ENCODE measurements at places on chromosomes 11 and 22. TPM values are rescaled to one million over a fixed set of nuclear protein-coding genes. Genes with fewer than 3 reads are reported as not detected.

- no peak overlapping the region for H3K27ac ChIP-seq
- no peaks in the 10 kb centered on the region for H3K36me3 ChIP-seq
- H3K4me1 ChIP-seq, result no peaks in the 10 kb centered on the region
- peaks cover 4% of the 10 kb centered on the region for H3K27me3 ChIP-seq
- no peak overlapping the region for H3K4me3 ChIP-seq
These were observed 217.5 kb upstream of the SORL1-AS1 start for GRCh38 chr11:121670266-121670665.

DNA sequence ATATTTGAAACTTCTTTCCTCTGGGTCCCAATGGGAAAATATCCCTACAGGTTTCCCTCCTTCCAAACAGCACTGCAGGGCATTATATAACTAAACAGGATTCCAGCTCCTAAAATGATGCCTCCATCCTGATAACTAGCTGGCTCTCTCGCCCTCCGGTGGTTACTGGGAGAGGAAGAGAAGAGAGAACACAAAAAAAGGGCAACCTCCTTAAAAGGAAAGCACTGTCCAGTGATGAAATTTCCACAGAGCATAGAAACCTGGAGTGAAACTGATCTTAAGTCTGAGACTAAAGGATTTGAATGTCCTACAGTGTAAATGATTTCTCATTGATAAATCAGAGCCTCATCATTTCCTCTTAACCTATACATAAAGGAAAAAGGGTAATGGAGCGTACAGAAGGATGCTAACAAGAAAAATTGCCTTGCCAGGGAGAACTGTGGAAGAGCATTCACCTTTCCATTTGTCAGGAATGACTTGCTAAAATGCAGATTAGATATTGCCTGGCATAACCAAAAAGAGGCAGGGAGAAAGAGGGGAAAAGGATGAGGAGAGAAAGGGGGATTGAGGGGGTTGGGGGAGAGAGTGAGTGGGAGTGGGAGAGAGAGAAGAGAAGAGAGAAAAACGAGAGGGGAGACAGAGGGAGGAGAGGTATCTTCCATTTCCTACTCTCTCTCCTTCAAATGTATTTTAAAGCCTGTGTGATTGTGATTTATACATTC lies 121.3 kb downstream of the APOL5 start:
- peaks cover 17% of the 10 kb centered on the region for H3K4me1 ChIP-seq
- no peak overlapping the region for H3K4me3 ChIP-seq
- peaks cover 33% of the 10 kb centered on the region for H3K27me3 ChIP-seq
- no peak for DNase-seq

DNA sequence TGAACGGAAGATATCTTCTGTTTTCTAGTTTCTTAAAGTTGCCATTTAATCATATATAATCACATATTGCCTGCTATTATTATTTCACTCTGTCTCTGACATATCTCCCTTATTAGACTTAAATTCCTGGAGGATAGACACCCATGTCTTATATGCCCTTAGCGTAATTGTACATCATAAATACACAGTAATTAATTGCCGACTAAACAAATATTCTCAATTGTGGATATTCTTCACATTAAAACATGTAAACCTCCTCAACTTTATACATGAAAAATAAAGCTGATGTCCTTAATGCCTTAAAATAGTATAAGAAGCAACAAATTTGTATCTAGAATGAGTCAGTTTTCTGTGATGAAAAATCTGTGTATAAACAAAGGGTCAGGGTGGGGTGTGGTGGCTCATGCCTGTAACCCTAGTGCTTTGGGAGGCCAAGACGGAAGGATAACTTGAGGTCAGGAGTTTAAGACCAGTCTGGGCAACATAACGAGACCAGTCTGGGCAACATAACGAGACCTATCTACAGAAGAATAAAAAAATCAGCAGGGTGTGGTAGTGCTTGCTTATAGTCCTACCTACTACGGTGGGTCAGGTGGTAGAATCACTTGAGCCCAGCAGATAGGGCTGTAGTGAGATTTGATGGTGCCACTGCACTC lies 6.1 kb downstream of the ZDHHC13 start:
- peaks cover 47% of the 10 kb centered on the region for H3K36me3 ChIP-seq
- peaks cover 44% of the 10 kb centered on the region for H3K4me1 ChIP-seq
- H3K4me3 ChIP-seq, result no peak overlapping the region
- no peak overlapping the region for H3K27ac ChIP-seq
- no peak for DNase-seq
- no peaks in the 10 kb centered on the region for H3K27me3 ChIP-seq

DNA sequence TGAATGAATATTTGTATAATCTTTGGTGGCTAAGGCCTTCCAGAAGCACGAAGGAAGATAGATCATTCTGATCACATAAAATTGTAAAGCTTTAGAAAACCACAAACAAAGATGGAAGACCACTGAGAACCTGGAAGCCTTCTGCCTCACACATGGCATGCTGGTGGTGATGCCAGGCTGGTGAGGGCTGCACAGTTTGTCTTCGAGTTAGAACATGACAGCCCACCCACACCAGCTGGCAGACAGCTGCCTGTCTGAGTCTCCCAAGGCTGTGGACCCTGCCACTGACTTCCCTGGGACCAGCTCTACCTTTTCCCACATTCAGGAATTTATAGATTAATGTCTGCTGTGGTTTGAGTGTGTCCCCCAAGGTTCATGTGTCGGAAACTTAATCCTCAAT lies 48.8 kb upstream of the B3GAT1 start:
- DNase-seq, result no peak
- H3K27ac ChIP-seq, result no peak overlapping the region
- peaks cover 12% of the 10 kb centered on the region for H3K27me3 ChIP-seq
- no peak overlapping the region for H3K4me3 ChIP-seq

The TST gene
- 6.9 TPM for total RNA-seq

The KCNE3 gene
- not detected for total RNA-seq

DNA sequence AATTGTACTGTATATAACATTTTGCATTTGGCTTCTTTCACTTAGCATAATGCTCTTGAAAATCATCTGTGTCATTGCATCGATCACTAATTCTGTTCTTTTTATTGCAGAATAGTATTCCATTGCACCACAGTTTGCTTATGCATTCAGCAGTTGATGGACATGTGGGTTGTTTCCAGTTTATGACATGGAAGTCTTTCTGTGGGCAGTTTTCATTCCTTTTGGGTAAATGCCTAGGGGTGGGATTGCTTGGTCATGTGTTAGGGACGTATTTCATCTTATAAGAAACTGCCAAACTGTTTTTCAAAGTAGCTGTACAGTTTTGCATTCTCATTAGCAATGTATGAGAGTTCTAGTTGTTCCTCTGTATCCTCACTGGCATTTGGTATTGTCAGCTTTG lies 127.0 kb downstream of the HIPK3 start:
- H3K36me3 ChIP-seq, result no peaks in the 10 kb centered on the region
- H3K4me3 ChIP-seq, result no peak overlapping the region
- H3K27ac ChIP-seq, result no peak overlapping the region
- H3K27me3 ChIP-seq, result peaks cover 2% of the 10 kb centered on the region

DNA sequence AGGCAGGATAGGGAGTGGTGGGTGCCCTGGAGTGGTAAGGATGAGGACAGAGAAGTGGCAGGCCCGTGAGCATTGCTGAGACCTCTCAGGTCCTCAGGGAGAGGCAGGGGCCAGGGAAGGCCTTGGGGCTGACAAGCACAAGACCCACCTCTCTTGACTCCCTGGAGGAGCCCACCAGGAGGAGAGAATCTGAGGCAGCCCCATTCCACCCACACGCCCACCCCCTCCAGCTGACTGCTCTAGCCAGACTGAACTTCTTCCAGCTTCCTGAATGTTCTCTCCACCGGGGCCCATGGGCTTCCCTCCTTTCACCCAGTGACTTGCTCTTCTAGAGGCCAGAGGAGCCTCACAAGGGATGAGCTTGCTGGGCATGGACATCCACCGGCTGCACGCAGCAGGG lies 1403.0 kb downstream of the BRD1 start:
- no peak overlapping the region for H3K4me3 ChIP-seq
- H3K27me3 ChIP-seq, result peaks cover 4% of the 10 kb centered on the region
- no peak overlapping the region for H3K27ac ChIP-seq
- DNase-seq, result no peak
- no peaks in the 10 kb centered on the region for H3K36me3 ChIP-seq

DNA sequence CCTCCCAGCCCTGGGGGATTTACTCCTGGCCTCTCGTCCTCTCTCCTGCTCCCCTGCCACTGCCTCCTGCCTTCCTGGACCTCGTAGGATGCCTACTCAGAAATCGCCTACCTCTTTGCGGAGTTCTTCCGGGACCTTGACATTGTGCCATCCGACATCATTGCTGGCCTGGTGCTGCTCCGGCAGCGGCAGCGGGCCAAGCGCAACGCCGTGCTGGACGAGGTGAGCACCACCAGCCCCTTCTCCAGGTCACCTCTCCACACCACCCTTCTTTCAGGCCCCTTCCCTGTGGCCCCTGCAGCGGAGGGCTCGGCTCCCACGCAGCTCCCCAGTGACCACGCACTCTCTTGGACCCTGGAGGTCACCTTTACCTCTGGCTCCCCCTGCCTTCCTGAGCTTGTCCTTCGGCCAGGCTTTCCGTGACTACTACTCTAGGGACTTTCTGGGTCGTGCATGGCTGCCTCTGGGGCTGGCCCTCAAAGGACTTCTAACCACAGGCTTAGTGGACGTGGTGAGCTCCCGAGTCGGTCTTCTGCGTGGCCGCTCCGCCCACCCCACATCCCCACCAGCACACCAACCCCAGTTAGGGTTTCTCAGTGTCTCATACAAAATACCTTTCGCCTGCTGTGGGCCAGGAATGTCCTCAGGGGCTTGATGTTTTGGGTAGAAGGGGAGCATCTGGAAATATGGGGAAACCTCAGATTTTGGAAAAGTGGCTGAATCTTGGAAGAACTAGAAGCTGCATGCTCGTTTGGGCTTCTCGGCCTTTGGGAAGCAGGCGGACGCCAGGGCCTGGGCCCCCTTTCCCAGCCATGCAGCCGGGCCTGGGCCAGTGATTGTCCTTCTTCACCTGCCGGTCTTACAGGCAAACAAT lies 24.1 kb upstream of the MYRF start:
- no peaks in the 10 kb centered on the region for H3K36me3 ChIP-seq
- H3K27me3 ChIP-seq, result peaks cover 3% of the 10 kb centered on the region
- DNase-seq, result no peak
- no peak overlapping the region for H3K4me3 ChIP-seq
- H3K27ac ChIP-seq, result no peak overlapping the region

Measured in activated T-helper 1 cell treated with anti-CD3 and anti-CD28 coated beads, Interleukin-12 subunit alpha, Interleukin-12 subunit beta, Interleukin-2, Interleukin-4 antibody, amounts not matched to agents 30 ng/mL and 10 ng/mL and 1 ng/mL, durations not matched to agents 14 hours and 24 hours and 36 hours (primary cell).